Osteocyte (in vitro differentiated cells): ENCODE measurements at places on chromosomes 3 and 15. TPM values are rescaled to one million over a fixed set of nuclear protein-coding genes. Genes with fewer than 3 reads are reported as not detected.

RNU5B-1 gene
- total RNA-seq, result 18.5 and 32.7 TPM in 2 replicates

SNTN gene
- not detected in 2 replicates for total RNA-seq

FRMD5 gene
- total RNA-seq, result not detected in 2 replicates

- H3K4me1 ChIP-seq, result peaks cover 22% of the 10 kb centered on the region
- DNase-seq, result no peak
- no peaks in the 10 kb centered on the region for H3K36me3 ChIP-seq
Observed at GRCh38 chr3:172649987-172650386, 60.9 kb downstream of the NCEH1 start.

DNA sequence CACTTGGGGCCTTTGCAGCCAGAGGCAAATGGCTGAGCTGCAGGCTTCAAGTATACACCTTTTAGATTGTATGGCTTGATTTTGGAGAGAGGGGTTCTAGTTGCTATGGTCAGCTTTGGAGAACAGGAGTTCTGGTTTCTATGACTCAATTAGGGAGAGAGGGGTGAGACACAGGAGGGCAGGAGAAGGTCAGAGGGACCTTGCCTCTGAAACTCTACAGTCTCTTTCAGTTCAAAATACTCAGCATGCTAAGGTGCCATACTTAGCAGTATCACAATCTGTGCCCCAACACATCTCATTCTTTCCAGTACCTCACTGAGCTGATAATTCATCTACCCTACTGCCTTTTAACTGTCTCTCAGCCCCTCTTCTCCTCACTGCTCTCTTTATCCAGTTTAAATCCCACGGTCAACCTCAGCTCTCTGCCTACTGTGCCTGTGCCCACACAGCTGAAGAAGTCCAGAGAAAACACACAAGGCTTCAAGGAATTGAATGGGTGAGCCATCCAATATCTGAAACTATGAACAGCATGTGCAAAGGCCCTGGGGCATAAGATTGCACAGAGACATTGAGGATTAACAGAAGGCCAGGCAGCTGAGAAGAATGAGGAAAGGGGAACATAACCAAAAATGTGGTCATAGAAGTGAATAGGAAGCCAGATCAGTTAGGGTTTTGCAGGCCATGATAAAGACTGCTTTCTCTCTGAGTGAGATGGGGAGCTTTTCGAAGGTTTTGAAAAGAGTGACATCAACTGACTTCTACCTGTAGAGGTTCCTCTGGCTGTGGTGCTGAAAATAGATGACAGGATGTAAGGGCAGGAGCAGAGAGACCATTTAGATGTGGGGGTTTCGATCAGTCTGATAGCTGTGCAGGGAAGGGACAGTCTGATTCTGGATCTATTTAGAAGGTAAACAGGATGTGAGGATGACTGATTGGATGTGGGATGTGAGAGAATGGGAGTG is 54.5 kb upstream of the C3orf80 start:
- peaks cover 21% of the 10 kb centered on the region for H3K4me1 ChIP-seq
- H3K36me3 ChIP-seq, result no peaks in the 10 kb centered on the region
- no peaks in the 10 kb centered on the region for H3K27me3 ChIP-seq
- DNase-seq, result no peak
- no peak overlapping the region for H3K4me3 ChIP-seq

DNA sequence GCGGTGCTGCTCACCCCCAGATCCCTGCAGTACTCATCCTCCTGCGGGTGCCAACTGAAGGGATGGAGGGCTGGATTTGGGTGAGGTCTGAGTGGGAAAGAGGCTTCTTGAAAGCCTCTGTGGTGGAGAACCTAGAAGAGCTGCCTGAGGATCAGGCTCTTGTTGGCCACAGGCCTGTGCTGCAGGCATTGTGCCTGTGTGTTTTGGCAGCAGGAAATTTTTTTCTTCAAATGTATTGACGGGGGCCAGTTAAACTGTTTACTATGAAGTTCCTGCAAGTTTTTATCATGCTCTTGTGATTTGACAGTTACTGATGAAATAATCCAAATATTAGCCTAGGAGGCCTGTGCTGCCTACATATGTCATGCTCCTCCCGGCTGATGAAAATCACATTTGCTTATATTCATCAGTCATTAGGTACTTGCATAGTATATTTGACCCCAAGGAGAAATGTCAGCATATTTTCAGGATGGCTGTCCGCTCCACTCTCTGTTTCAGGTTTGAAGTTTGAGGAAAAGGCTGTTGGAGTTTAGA is 103.1 kb downstream of the THSD4 start:
- no peak overlapping the region for H3K4me3 ChIP-seq
- H3K27ac ChIP-seq, result no peak overlapping the region
- no peaks in the 10 kb centered on the region for H3K27me3 ChIP-seq
- no peaks in the 10 kb centered on the region for H3K4me1 ChIP-seq
- DNase-seq, result no peak

CLDN1 gene
- 41.4 and 43.8 TPM in 2 replicates for total RNA-seq

DNA sequence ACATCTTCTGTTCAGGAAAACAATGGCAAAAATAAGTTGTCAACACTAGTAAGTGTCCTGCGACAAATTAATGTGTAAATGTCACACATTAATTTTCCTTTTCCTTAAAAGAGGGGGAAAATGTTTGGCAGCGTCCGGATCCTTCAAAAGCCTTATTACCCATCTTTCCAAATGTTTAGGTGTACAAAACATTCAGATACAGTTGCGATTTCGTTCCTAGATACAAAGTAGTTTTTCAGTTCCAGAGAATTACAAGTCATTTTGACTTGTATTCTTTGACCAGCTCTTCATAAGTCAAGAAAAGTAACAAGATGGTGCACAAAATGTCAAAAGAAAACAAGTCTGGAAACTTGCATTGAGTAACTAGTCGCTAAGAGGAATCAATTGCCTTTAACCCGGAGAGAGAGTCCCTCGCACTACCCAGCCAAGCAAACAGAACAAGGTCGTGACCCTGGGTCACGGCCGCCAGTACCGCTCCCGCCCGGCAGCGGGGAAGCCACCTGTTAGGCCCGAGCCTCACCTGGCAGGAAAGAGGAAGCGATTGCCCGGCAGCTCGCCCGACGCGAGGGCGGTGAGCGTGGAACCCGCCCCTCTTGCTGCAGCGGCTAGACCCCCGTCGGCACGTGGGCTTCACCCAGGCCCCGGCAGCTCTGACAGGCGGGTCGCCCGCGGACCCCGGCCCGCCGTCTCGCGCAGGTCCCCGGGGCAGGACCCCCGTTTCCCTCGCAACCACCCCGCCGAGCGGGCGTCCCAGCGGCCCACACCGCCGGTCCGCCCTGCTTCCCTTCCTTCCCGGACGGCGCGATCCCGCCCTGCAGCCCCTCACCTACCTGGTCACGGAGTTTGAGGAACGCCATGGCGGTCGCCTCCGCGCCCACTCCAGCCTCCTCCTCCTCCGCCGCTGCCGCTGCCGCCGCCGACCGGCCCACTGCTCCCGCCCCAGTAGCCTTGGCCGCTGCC is 61.0 kb upstream of the ANKRD28 start:
- DNase-seq, result no peak
- H3K4me1 ChIP-seq, result peaks cover 16% of the 10 kb centered on the region
- H3K27ac ChIP-seq, result peak overlapping the region; percentile 69

PRR23E gene
- total RNA-seq, result not detected in 2 replicates

GRCh38 chr3:81302045-81302444 is 459.4 kb downstream of the GBE1 start:
- no peaks in the 10 kb centered on the region for H3K4me1 ChIP-seq
- H3K4me3 ChIP-seq, result no peak overlapping the region
- DNase-seq, result no peak
- no peak overlapping the region for H3K27ac ChIP-seq
- H3K36me3 ChIP-seq, result no peaks in the 10 kb centered on the region

GRCh38 chr3:173762501-173762900 is 365.0 kb downstream of the NLGN1 start:
- H3K4me1 ChIP-seq, result peaks cover 5% of the 10 kb centered on the region
- no peaks in the 10 kb centered on the region for H3K27me3 ChIP-seq
- no peak overlapping the region for H3K4me3 ChIP-seq
- no peaks in the 10 kb centered on the region for H3K36me3 ChIP-seq
- H3K27ac ChIP-seq, result no peak overlapping the region
- DNase-seq, result no peak

IQCF5 gene
- not detected in 2 replicates for total RNA-seq

GRCh38 chr3:183392186-183393034 is 36.0 kb downstream of the MCF2L2 start:
- DNase-seq, result no peak
- H3K4me3 ChIP-seq, result no peak overlapping the region
- H3K27ac ChIP-seq, result no peak overlapping the region
- H3K36me3 ChIP-seq, result no peaks in the 10 kb centered on the region
- H3K4me1 ChIP-seq, result no peaks in the 10 kb centered on the region

DNA sequence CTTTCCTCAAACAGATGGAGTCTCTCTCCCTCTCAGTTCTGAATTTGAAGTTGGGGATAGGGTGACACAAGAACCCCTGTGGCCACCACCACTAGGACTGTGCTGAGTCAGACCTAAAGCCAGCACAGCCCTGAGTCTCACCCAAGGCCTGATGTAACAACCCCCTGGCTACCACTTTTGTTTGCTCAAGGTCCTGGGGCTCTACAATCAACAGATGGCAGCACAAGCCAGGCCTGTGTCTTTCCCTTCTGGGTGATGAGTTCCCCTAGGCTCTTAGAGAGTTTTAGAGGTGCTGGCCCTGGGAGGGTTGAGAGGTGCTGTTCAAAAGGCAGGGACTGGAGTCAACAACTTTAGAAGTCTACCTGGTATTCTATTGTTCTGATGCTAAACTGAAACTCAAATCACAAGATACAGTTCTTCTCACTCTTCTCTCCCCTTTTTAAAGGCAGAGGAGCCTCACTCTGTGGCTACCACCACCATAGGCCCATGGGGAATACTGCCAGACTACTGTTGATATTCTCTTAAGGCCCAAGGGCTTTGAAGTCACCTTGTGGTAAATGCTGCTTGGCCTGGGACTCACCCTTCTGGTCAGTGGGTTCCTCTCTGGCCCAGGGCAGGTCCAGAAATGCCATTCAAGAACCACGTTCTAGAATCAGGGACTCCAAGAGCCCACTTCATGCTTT is 6.5 kb downstream of the OR5K4 start:
- H3K4me1 ChIP-seq, result no peaks in the 10 kb centered on the region
- H3K27ac ChIP-seq, result no peak overlapping the region
- DNase-seq, result no peak
- H3K4me3 ChIP-seq, result no peak overlapping the region

GRCh38 chr3:107629566-107629965 is 106.8 kb downstream of the BBX start:
- H3K27me3 ChIP-seq, result no peaks in the 10 kb centered on the region
- DNase-seq, result no peak
- no peak overlapping the region for H3K4me3 ChIP-seq
- H3K36me3 ChIP-seq, result no peaks in the 10 kb centered on the region
- no peak overlapping the region for H3K27ac ChIP-seq
- H3K4me1 ChIP-seq, result peaks cover 2% of the 10 kb centered on the region

DNA sequence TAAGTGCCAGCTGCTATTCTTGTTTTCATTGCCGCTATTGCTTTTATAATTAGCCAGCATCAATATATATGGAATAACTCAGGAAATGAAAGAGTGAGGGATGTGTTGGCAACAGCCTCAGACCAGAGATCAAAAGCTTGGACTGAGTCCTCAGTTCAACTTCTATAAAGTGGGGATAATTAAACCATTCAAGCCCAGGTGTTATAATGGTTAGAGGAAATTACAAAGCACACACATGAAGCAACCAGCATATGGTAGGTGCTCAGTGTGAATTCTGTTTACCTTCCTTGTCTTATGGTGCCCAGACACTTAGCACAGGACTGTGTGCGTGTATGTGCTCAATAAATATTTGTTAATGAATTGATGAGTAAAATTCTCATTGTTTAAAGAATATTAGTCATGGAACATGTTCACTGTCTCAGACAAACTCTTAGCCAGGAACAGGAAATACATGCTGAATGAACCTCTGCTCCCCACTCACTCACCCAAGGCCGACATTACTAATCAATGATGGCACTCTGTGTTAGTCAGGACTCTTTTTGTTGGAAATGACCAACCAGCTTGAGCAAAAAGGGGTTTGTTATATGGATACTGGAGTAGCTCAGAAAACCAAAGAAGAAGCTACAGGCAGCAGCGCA is 16.7 kb upstream of the CCDC174 start:
- H3K36me3 ChIP-seq, result no peaks in the 10 kb centered on the region
- H3K4me3 ChIP-seq, result no peak overlapping the region
- DNase-seq, result peak; percentile 46
- no peaks in the 10 kb centered on the region for H3K4me1 ChIP-seq
- H3K27ac ChIP-seq, result no peak overlapping the region

DNA sequence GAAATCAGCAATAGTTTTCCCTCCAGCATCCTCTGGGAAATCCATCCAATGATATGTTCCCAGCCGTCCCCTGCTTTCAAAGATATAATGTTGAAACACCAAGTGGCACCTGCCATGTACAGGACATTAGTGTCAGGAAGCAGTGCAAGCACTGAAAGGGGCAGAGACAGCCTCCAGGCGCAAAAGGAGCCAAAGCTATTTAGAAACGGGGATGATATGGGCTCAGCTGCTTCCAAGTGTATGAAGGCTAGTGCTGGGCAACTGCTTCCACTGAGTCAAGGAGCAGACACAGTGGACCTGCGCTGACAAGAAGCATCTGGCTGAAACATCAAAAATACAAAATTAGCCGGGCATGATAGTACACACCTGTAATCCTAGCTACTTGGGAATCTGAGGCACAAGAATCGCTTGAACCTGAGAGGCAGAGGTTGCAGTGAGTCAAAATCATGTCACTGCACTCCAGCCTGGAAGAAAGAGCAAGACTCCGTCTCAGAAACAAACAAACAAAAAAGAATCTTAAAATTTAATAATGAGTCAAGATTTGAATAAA is 119.7 kb downstream of the AQP9 start:
- H3K4me3 ChIP-seq, result no peak overlapping the region
- no peaks in the 10 kb centered on the region for H3K27me3 ChIP-seq
- DNase-seq, result no peak
- no peaks in the 10 kb centered on the region for H3K36me3 ChIP-seq
- H3K4me1 ChIP-seq, result peaks cover 24% of the 10 kb centered on the region
- no peak overlapping the region for H3K27ac ChIP-seq
